ENCODE measurements at places on chromosomes 12 and 14.
A peak's percentile ranks its signal among the peaks of the same experiment; 100 is the strongest.

- DNase-seq, result no peak
Observed at GRCh38 chr14:94701861-94702370, 68.0 kb downstream of the GSC start.

DNA sequence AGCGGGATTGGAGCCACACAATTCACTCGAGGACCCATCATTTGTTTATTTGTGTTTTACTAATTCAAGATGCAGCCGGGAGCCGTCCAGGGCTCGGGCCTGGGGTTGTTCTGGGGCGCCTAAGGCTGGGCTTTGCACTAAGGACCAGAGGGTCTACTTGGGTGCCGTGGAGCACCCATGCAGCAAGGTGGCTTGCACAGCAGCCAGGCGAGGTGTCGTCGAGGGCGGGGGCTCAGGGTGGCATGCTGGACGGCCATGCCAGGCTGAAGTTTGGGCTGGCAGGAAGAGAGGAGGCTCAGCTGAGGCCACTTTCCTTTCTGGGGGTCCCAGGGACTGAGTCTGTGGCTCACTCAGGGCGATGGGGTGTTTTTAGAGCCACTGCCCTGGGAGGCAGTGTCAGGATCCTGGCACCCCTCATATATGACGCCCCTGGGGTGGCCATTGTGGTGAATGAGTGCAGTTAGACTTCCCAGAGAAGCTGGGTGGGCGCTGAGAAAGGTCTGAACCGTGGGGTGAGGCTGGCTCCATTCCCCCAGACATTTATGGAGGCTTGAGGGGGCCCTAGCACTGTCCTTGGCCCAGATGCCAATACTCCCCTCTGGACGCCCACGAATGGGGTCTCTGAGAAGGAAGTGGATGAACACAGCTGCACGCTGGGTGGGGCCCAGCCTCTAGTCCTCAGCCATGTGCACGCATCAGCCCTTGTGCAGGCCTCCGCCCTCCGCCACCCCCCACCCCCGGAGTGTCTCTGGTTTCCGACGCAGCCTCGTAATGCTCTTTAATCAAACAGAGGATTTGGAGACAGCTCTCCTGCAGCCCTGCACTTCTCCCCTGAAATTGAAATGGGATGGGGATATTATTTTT, 11.3 kb downstream of the MEG3 start:
- DNase-seq, result no peak

DNA sequence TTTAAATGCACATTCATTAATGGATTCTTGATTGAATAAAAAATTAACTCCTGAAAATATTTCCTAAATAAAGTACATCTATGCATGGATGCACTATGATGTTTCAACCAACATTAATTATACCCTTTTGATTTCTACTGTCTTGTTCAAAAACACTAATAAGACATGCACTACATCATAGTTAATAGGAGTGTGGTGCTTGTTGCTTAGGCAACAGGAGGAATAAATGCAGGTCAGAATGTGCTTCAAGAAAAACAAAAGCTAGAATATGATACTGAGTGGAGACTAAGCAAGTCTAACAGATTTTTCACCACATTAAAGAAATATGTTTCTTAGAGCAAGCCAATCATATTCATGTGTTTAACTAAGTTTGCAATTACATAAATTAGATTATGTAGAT, 495.8 kb upstream of the GARIN6 start:
- DNase-seq, result no peak

DNA sequence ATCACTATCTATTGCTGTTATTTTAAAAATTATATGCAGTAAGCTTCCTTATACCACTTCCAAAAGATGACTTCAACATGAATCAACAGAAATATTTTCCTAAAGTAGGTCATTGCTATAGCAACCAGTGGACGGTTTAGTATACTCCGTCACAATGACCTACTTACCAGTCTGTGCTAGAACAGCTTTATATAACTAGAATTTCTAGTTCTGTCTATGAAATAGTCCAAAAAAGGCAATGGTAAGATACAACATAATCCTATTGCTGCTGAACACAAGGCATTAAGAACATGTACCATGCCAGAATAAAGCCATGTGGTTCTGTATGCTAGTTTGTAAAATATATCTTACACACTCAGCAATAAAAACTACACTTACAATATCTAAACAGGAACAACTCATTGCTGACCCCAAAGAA, 40.7 kb upstream of the MTERF2 start:
- DNase-seq, result peak; percentile 95

GRCh38 chr12:52667509-52667908, 12.7 kb downstream of the KRT1 start:
- DNase-seq, result no peak

DNA sequence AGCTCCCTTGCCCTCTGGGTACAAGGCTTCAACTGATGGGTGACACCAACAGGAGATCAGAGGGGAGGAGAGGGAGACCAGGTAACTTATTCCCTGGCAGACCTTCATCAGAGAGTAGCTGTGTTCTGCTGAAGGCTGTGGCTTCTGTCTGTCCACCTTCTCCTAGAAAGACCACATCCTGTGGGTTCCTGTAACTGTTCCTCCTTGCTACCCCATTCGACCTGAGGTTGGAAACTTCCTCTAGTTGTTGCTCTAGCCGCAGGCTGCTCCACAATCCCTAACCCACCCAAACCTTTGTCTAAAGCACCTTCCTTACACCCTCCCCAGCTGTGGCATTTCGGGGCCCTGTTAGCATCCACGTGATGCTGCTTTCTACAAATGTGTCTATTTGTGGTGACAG, 454.2 kb downstream of the DPF3 start:
- no peak for DNase-seq
